ENCODE measurements at places on chromosomes 2 and 18. TPM values are rescaled to one million over a fixed set of nuclear protein-coding genes. Genes with fewer than 3 reads are reported as not detected.

The NR4A2 gene
- 3.6 TPM for total RNA-seq

The NGEF gene
- total RNA-seq: not detected

The LANCL1 gene
- 46.0 TPM for total RNA-seq

The PLCL1 gene
- total RNA-seq: 0.33 TPM

The WNT6 gene
- 0.36 TPM for total RNA-seq

The MAPK4 gene
- total RNA-seq: 16.5 TPM

The ALPG gene
- total RNA-seq: not detected

The C2orf66 gene
- under 0.01 TPM for total RNA-seq

The ARHGEF4 gene
- total RNA-seq: 1.5 TPM

Measured in melanocyte of skin (primary cell).